ENCODE measurements at places on chromosomes 12 and 14. TPM values are rescaled to one million over a fixed set of nuclear protein-coding genes. Genes with fewer than 3 reads are reported as not detected.

DNA sequence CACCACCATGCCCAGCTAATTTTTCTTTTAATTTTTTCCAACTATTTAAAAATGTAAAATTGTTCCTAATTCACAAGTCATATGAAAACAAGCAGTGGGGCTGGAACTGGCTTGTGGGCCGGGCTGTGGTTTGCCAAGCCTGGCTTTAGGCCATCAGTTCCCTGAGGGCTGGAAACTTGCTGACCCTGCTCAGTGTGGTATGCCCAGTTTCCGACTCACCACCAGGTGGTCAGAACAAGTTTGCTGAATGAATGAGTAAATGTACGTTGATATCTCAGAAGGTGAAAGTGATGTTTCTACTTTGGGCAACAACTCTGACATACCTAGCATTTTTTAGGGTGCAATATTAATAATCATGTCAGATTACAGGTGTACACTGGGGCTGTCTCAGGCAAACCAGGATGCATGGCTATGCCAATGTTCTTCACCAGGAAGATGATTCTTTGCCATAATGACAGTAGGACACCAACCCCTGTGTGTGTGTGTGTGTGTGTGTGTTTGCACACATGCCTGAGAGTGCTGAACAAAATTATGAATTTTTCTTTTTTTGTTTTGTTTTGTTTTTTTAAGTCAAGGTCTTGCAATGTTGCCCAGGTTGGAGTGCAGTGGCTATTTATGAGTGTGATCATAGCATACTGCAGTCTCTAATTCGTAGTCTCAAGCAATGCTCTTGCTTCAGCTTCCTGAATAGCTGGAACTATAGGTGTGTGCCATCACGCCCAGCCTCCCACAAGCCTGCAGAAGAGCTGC is 106.1 kb downstream of the PTPN11 start:
- no peak for DNase-seq

GRCh38 chr12:76341436-76342030 is 6.7 kb downstream of the BBS10 start:
- DNase-seq: no peak

DNA sequence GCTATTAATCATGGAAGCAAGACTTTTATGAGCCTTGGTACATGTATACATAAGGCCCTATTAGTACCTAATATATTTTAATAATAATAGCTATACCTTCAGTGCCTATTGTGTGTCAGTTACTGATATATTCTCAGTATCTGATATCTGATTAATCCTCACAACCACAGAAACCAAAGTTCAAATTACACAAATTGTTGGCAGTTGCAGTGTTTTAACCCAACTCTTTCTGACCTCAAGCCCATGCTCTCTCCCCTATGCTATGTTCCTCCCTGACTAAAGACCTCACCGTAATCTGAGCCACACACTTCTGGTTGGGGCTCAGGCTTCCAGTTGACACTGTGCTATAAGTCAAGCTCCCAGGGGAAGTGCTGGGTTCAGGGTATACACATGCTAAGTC is 214.4 kb downstream of the SPTSSA start:
- no peak for DNase-seq

DNA sequence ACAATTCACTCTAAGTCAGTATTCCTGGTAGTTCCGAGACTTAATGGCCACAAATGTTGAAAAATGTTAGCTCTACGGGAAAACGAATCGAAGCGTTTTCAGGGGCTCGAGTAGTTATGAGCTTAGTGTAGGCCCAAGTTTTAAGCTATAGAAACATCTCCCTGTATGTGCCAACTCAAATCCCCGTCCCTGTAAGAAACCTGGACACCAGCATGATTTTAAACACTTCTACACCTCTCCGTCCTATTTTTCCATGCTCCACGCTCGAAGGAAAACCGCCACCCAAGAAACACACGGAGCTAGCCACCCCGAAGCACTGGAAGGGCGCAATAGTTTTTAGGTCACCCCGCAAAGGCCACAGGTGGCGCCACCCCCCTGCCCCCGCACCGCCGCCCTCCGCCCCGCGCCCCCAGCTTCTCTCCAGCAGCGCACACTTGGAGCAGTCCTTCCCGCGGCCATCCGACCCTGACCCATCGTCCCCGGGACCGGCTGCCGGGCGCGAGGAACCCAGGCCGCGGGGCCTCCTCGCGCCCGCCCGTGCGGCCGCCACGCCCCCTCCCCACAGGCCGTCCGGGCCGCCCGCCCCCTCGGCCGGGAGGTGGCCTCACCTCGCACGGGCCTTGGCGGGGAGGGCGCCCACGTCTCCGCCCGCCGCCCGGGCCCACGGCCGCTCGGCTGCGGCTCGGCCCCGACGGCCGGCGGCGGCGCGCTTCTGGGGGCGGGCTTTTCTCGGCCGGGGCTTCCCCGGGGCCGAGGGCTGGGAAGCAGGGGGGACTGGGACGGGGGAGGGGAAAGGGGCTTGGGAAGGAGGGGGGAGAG is 522 bp downstream of the R3HDM2 start:
- DNase-seq: no peak

- DNase-seq: no peak
Measured at GRCh38 chr12:113778432-113779132, 187.5 kb downstream of the RBM19 start.

DNA sequence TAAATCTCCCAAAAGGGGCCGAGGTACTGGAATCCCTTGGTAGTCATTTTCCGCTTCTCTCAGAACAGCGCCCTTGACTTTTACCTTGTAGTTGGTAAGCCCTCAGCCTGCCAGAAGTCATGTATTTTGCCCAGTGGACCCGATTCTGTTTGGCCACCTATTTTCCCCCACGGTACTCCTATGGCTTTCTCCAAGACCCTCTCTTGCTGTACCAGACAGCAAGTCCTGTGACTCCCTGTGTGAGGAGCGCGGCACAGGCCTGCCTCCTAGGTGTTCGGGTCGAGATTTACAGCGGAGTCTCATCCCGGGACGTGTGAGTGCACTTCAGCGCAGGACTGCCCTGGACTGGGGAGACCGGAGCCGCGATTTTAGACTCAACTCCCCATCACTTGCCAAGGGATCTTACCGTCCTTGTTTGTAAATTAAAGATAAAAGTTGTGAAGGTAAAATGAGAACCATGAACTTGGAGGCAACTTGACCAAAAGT is 1.1 kb upstream of the MBD6 start:
- no peak for DNase-seq

DNA sequence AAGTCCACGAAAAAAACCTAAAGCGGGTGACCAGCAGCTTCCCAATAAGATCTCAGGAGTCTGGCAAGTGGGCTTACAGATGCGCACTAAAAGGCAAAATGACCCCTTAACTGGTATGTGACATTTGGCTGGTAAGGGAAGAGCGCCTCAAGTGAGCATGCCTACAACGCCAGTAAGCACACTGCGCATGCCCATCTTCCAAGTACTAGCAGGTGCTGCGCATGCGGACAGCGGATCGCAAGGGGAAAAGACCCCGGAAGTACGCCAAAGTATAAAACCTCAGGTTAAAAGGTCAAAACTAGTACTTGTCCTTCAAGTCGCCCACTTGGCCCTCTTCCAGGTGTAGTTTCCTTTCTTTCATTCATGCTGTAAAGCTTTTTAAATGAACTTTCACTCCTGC is 518.5 kb upstream of the MDGA2 start:
- no peak for DNase-seq

DNA sequence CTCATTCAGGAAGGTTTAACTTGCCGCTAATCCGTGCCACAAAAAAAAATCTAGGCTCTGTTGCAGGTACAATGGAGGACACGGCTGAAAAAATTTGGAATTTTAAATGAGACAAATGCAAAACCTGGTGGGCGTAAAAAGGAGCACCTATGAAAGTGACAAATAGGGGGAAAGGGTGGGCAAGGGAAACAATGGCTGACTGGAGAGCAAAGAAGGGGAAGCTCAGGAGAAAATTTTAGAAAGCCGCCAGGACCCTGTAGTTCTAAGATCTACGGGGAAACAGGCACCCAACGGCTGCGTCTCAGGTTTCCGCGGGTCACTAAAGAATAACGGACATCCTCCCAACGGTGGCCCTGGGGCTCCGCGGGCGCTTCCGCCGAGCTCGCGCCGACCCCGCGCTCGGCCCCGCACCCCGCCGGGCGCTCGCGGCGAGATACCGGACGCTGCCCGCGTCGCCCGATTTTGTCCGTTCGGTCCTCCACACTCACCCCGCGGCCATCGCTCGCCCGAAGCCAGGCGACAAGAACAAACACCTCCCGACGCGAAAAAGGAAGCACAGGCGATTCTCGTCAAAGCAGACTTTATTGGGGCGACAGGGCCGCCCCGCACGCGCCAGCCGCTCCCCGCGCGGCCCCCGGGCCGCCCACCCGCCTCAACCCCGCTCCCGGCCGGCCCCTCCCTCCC is 1.1 kb upstream of the YY1 start:
- peak; percentile 69 for DNase-seq

- peak; percentile 29 for DNase-seq
Measured at GRCh38 chr14:86961106-86961716, 1031.8 kb downstream of the GALC start.

DNA sequence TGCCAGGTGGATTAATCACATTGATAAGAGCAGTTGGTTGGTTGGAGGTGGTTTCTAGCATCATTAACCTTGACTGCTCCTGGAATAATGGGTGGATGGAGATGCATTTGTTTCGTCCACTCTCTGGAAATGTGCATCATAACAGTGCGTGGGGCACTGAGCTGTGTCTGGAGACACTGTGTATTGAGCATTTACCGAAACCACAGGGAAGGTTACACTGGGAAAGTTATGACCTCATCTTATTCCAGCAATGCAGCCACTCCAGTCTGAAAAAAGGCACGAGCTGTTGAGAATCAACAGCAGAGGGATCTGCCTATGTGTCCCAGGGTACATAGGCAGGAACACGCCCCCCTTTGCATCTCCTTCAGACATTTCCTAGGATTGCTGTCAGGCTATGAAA is 27.2 kb downstream of the RNFT2 start:
- no peak for DNase-seq

DNA sequence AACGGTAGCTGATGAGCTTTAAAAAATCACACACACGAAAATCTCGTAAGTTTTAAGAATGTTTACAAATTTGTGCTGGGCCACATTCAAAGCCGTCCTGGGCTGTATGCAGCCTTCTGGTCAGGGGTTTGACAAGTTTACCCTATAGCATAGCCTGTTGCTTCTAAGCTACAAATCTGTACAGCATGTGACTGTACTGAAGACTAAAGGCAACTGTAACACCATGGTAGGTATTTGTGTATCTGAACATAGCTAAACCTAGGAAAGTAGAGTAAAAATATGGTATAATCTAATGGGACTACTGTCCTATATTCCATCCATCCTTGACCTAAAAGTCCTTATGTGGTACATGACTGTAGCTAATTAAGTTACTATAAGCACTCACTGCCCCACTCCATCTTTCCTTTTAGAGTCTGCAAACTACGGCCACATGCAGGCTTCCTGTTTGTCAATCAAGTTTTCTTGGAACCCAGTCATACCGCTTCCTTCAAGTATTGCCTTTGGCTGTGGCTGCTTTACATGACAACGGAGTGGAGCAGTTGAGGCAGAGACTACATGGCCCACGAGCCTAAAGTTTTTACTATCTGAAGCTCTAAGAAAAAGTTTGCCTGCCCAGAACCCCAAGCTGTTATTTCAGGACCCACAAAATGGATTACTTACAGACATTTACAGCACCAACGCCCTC is 18.5 kb downstream of the KRT7 start:
- DNase-seq: no peak

DNA sequence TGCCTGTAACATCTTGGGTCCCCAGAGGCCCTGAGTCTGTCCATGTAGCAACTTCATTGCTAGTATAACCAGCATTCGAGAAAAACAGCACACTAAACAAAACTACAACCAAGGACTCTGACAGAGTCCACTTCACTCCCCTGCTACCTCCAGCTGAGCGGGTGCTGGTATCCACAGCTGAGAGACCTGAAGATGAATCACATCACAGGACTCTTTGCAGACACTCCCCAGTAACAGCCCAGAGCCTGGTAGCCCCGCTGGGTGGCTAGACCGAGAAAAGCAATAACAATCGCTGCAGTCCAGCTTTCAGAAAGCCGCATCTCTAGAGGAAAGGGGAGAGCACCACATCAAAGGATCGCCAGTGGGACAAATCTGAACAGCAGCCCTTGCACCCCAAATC is 9.0 kb upstream of the IQSEC3 start:
- DNase-seq: no peak

DNA sequence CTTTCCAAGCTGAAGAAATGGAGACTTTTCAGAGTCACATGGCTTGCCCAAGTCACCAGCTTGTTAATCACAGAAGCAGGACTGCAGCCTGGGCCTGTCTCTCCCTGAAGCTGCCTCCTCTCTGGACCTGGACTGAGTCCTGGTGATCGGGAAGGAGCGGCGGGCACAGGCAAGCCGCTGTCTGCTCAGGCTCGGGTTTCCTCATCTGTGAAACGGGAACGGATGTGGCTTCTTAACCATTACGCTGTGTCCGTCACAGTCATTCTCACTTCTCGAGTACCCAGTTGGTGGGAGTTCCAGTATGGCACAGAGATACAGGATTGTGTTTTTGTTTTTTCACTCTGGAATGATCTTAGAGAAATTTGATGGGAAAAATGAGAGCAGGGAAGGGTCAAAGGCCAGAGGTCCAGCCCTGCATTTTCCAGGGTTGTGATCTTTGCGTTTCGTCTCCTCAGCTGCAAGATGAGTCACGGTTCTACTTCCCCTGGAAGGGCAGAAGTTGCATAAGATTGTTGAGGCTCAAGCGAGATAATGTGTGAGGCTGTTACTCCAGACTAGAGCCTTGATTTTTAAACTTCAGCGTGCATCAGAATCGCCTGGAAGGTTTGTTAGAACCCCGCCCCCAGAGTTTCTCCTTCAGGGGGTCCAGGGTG is 7.6 kb upstream of the LRTM2 start:
- DNase-seq: no peak

GRCh38 chr12:71719647-71720370 is 33.9 kb downstream of the TMEM19 start:
- DNase-seq: no peak

DNA sequence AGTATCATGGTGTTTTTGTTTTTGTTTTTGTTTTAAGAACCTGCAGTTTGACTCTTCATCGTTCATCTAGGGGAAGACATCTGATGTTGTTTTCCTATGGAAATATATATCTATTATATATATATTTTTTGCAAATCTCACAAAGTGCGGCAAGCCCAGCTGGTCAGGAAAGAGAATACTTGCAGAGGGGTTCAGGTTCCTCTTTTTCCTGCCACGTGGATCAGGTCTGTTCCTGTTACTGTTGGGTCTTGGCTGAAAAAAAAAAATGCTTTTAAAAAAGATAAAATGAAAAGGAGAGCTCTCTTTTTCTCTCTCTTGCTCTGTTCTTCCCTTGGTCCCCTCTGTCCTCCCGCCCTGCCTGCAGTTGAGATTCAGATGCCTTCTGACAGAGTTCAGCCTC is 179.4 kb upstream of the BCL2L14 start:
- no peak for DNase-seq

OASL gene
- 0.37 TPM for polyA plus RNA-seq

FBRSL1 gene
- polyA plus RNA-seq: 3.3 TPM

All from SK-N-SH (cell line).